Osteocyte (in vitro differentiated cells): ENCODE measurements at places on chromosomes 3 and 15. TPM values are rescaled to one million over a fixed set of nuclear protein-coding genes. Genes with fewer than 3 reads are reported as not detected.

GRCh38 chr3:53198996-53199395 is 38.0 kb downstream of the PRKCD start:
- no peak for DNase-seq
- H3K4me3 ChIP-seq: no peak overlapping the region
- H3K27ac ChIP-seq: no peak overlapping the region

DNA sequence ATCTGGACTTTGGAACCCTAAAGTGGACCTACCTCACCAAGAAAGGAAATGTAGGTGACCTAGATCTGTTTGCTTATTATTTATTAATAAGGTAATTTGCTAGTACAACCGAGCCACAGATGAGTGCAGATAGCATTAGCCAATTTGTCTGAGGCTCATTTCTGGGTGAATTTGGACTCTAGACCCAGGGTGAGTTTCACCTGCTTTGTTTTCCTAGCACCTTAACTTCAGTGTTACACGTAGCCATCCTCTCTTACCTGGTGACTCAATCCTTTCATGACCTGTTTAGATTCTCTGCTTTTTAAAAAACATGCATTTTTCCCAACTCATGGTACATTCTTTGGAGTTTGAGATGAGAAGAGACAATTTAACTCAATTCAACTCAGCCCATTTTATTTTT is 33.5 kb upstream of the KPNA4 start:
- no peak for DNase-seq
- H3K4me1 ChIP-seq: no peaks in the 10 kb centered on the region
- H3K4me3 ChIP-seq: no peak overlapping the region

The ITPKA gene
- not detected in 2 replicates for total RNA-seq

DNA sequence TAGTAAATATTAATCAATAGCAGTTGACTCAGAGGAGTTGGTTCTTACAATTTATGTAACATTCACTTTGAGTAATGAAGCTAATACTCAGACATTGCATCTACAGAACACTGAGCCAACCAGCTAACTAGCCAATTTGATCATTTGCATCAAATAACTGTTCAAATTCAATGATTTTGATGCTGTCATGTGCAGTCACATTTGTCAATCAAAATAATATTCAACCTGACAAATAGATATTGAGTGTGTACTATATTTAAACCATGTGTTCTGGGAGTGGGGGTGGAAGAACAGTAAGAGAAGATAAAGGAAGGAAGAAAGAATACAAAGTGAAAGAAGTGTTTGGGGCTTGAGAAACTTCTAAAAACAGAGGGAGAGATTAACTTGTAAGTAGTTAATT is 277.2 kb upstream of the ARHGEF26 start:
- no peak overlapping the region for H3K4me3 ChIP-seq
- H3K27me3 ChIP-seq: peaks cover 6% of the 10 kb centered on the region
- DNase-seq: no peak
- H3K4me1 ChIP-seq: no peaks in the 10 kb centered on the region
- no peaks in the 10 kb centered on the region for H3K36me3 ChIP-seq

GRCh38 chr15:70502529-70502928 is 260.8 kb downstream of the UACA start:
- H3K4me3 ChIP-seq: no peak overlapping the region
- H3K4me1 ChIP-seq: peaks cover 40% of the 10 kb centered on the region
- DNase-seq: no peak
- H3K27me3 ChIP-seq: no peaks in the 10 kb centered on the region
- H3K36me3 ChIP-seq: no peaks in the 10 kb centered on the region

GRCh38 chr15:67170143-67170925 is 84.1 kb downstream of the AAGAB start:
- no peak overlapping the region for H3K27ac ChIP-seq
- H3K36me3 ChIP-seq: peaks cover 56% of the 10 kb centered on the region

GRCh38 chr15:65666257-65666656 is 44.5 kb downstream of the SLC24A1 start:
- H3K4me1 ChIP-seq: no peaks in the 10 kb centered on the region
- peaks cover 48% of the 10 kb centered on the region for H3K36me3 ChIP-seq
- no peak for DNase-seq
- no peak overlapping the region for H3K4me3 ChIP-seq
- no peak overlapping the region for H3K27ac ChIP-seq
- H3K27me3 ChIP-seq: no peaks in the 10 kb centered on the region

The DNAJC19 gene
- total RNA-seq: 37.6 and 38.1 TPM in 2 replicates

DNA sequence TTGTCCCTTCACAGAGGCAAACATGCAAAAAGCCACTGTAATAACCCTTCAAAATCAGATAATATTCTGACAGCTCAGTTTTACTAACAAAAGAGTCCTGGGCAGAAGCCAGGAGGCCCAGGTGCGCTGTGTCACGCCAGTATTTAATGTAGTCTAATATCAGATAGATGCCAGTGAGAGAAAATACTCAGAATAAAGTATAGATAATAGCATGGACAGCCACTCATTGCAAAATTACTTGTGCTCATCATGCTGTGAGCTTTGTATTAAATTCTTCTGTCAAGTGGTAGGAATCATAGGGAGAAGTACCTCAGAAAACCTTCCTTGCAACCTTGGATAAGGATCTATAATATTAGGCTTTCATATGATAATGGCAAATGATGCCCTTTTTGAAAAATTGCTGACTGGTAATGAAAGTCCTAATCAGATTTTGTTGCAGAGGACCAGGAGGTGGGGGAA is 1154.3 kb downstream of the ROBO1 start:
- no peaks in the 10 kb centered on the region for H3K27me3 ChIP-seq
- no peak overlapping the region for H3K27ac ChIP-seq
- H3K4me3 ChIP-seq: no peak overlapping the region

The SH2D7 gene
- not detected in 2 replicates for total RNA-seq

The SH3GL3 gene
- total RNA-seq: not detected in 2 replicates

The RPL29 gene
- total RNA-seq: 881 and 957 TPM in 2 replicates

The CCR9 gene
- not detected in 2 replicates for total RNA-seq
